ENCODE measurements at places on chromosomes 7 and 10.

- DNase-seq, result no peak
These were observed 72.1 kb downstream of the EEPD1 start for GRCh38 chr7:36224934-36225858.

- DNase-seq, result no peak
These were observed 80.8 kb upstream of the PCBD1 start for GRCh38 chr10:70969188-70969587.

- peak; percentile 5 for DNase-seq
These were observed 95.1 kb upstream of the DIP2C start for GRCh38 chr10:784403-785088.

GRCh38 chr7:124515106-124515830, 250.3 kb downstream of the GPR37 start:
- no peak for DNase-seq

- no peak for DNase-seq
These were observed 104.9 kb downstream of the CDK6 start for GRCh38 chr7:92731335-92732063.

- DNase-seq, result no peak
These were observed 6.9 kb downstream of the STN1 start for GRCh38 chr10:103911021-103911459.

DNA sequence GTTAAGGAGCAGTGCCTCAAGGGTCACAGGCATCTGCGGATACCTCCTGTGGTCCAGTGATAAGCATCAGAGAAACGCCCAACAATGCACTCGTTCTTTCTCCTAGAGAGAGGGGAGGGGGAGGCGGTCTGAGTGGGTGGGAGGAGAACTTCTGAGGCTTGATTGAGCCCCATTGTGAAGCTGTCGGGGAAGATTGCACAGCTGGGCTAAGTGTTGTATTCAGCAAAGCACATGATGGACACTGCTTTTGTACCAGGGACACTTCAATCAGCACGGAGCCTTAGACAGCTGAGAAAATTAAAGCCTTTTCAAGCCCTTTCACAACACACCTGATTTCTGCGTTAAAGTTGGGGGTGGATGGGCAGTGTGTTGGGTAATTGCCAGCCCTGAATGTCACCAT, 230.3 kb upstream of the GHITM start:
- DNase-seq, result no peak

GRCh38 chr7:81207801-81208200, 288.9 kb upstream of the SEMA3C start:
- DNase-seq, result no peak

DNA sequence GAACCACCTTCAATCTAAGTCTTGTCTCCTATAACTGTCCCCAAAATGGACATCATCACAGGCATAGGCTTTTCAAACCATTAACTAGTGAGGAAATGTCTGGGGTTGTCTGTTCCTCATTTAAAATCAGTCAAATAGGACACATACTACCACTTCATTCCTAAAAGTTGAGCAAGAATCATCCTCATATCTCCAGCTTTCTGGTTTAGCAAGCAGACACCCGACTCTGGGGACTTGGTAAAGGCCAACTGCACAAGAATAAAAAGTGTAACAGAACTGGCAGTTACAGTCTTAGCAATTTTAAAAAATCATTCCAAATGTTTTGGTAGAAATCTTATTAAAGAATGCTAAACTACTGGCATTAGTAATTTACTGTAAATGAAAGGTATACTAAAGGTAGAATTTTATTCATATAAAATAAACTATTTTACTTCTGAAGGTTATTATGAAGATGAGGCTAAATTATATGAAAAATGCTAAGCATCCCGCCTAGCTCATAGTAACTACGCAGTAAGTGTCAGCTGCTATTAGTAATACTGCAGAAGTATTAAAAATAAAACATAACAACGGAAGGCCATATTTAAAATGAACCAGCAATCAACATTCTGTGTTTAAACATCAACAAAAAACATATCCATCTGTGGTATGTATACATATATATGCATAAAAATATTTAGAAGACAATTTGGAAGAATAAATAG, 60.8 kb downstream of the ZNF438 start:
- DNase-seq, result no peak

DNA sequence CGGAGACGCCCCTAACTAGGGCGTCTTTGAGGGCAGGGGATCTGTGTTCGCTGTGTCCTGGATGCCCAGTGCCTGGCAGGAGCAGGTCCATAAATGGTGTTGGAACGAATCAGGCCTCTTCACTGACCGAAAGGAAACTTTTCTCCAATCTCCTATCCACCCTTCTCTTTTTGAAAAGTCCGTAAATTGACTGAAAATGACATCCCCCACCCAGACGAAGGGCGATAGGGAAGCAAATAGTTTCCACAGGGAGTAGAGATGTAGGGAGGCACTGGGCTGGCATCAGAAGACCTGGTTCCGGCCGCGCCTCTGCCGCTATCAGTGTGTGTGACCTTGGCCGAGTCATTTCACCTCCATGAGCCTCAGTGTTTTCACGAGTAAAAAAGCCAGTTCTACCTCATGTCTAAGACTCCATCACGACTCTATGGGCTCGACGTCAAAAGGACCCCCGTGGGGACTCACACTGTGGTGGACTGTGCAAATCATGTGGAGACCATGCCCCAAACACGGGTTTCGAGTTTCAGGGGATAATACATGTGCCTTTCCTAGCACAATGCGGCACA, 497 bp upstream of the RAB11FIP2 start:
- no peak for DNase-seq

- no peak for DNase-seq
These were observed 2.7 kb downstream of the PROSER2 start for GRCh38 chr10:11825796-11826414.

- no peak for DNase-seq
These were observed 18.8 kb downstream of the TET1 start for GRCh38 chr10:68578974-68579373.

GRCh38 chr7:7765422-7765821, 47.0 kb upstream of the RPA3 start:
- DNase-seq, result no peak

DNA sequence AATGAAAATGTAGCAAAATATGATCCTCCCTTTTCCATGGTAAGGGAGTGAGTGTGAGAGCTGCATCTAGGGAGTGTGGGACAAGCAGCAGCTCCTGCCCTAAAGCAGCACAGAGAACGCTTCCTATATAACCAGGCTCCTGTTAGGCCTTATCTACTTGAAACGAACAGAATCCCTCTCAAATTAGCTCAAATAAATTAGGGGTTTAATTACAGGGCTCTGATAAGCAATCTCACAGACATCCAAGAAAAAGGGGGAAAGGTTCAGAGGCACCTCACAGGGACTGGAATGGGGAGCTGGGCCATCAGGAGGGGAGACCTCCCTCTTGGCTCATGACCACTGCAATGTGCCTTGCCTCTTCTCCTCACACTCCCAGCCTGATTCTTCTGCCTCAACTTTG, 57.9 kb downstream of the PLPP4 start:
- DNase-seq, result no peak

- no peak for DNase-seq
These were observed 21.6 kb downstream of the GPR26 start for GRCh38 chr10:123687758-123688157.

GRCh38 chr10:6305401-6306321, 102.9 kb downstream of the PFKFB3 start:
- DNase-seq, result no peak

GRCh38 chr7:151101621-151102396, 15.5 kb downstream of the AGAP3 start:
- DNase-seq, result no peak

DNA sequence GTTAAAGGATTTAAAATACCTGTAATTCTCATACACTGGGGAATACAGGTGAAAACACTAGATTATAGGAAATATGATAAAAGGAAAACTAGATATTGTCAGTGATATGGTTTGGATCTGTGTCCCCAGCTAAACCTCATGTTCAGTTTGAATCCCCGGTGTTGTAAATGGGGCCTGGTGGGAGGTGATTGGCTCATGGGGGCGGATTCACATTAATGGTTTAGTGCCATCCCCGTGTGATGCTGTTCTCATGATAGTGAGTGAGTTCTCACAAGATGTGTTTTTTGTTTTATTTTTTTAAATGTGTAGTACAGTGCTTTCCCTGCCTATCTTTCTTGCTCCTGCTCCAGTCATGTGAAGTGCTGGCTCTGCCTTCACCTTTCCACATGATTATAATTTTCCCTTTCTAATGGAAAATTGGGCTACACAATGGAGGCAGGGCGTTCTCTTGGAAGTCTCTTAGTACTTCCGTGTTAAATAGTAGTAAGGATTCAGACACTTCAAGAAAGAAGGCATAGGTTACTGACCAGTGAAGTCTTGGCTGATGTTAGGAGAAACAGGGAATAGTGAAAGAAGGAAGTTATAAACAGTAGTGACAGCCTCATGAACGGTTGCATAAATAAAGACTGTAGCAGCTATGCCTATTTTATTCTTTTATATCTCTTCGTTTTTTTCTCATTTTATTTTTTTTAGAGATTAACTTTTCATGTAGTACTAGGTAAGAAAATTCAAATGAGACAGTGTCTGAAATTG, 386.4 kb downstream of the SUGCT start:
- DNase-seq, result no peak

DNA sequence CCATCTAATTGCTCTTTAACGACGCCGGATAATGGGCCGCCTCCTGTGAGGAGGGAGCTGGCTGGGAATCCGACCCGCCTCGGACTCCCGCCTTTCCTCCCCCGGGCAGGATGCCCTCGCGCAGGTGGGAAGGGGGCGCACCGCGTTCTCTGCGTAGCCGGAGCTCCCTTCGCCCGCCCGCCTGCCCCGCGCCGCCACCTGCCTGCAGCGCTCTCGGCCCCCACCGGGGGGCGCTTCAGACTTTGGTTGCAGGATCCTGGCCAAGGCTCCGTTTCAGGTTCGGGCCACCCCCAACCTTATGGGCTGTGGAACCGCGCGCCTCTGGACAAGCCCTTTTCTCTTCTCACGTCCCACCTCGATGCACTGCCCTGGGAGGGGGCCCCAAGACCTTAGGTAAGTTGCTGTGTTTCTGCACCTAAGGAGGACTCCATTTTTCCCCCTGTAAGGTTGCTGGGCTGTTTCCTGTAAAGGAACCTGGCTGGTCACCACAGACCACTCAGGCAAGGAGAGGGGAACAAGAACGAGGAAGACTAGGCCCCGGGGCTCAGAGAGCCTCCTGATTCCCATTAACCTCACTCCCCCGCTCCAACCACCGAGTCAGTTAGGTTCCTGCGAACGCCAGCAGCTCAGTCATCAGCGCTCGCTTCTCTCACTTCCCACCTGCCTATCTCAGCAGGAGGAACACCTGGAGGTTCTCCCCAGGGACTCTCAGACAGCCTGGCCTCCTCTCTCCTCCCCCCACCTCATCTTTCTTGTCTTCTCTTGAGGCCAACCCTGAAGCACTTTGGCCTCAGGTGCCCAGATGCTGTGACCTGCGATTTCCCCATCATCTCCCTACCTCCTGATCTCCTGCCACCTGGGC, 11.3 kb upstream of the KAZALD1 start:
- DNase-seq, result no peak

DNA sequence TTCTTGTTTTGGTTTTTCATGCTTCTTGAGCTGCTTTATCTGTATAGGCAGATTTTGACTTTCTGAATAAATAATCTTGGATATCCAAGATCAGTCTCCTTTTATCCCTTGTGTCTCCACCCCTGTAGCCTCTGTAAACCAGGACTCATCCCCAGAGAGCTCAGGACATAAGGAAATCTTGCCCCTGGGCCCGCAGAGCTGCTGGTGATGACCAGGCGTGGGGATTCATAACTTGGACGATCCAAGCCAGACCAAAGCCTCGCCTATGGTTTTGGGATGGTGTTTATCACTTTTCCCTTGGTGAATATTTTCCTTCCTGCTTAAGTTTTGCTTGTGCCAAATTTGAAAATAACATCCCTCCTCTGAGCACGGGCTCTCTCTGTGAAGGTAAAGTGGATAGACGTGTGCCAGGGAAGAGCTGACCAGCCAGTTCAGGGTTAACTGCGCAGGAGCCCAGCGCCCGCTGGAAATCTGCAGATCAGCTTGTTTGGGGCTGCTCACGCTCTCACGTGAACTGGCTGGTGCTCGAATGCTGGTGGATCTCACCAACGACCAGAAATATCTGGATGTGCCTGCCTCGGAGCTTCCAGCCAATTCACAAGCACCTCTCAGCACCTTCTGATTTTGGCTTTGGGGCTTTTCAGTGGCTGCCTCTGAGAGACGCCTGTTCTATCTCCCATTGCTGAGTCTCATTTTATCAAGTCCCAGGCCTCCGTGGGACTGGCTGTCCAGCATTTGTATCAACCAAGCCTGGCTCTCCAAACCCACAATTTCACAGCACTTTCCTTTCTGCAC, 132.1 kb upstream of the BTBD16 start:
- DNase-seq, result no peak

DNA sequence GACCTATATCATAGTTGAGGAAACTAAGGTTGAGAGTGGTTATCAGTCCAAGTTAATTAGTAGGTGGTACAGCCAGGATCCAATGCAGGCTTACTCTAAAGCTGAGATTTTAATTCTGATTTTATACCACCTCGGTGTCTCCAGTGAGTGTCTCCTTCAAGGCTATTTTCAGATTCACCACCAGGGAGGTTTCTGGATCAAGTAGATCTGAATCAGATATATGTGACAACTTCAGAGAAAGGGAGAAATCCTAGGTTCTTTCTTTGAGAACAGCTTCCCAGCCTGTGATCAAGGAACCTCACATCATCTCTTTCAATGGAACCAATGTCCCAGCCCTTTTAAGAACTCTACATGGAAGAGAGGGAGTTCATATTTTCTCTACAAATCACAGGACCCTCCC, 429.2 kb downstream of the SORCS3 start:
- DNase-seq, result no peak

Data from HS-5 (cell line).